ENCODE measurements at places on chromosomes 1 and 21.
A peak's percentile ranks its signal among the peaks of the same experiment; 100 is the strongest.

- DNase-seq, result no peak
Observed at GRCh38 chr1:22281521-22282363, 138.8 kb upstream of the WNT4 start.

- DNase-seq, result no peak
Observed at GRCh38 chr1:246068619-246069509, 438.2 kb downstream of the SMYD3 start.

- no peak for DNase-seq
Observed at GRCh38 chr1:41615981-41616380, 131.5 kb upstream of the EDN2 start.

- peak; percentile 91 for DNase-seq
Observed at GRCh38 chr1:109298666-109299557, 7.9 kb downstream of the MYBPHL start.

- DNase-seq, result peak; percentile 11
Observed at GRCh38 chr1:19165501-19165900, 44.6 kb downstream of the UBR4 start.

- DNase-seq, result no peak
Observed at GRCh38 chr1:238384381-238384780, 493.7 kb upstream of the ZP4 start.

- no peak for DNase-seq
Observed at GRCh38 chr1:174197547-174197946, 38.2 kb downstream of the RABGAP1L start.

DNA sequence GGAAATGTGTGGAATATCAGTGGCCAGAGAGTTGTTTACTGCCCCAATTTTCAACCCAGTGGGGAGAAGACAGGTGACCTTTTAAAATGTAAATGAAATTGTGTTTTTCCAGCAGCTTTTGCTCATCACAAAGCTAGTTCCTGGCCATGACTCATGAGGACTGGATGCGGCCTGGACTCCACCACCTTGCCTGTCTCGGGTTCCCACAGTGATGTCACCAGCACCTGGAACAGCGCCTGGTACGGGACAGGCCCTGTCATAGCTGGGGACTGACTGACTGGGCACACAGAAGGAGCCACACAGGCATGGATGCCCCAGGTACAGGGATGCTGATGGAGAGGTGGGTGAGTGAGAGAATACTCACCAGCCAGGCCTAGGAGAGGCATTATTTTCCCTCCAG, 277.1 kb downstream of the AJAP1 start:
- no peak for DNase-seq

DNA sequence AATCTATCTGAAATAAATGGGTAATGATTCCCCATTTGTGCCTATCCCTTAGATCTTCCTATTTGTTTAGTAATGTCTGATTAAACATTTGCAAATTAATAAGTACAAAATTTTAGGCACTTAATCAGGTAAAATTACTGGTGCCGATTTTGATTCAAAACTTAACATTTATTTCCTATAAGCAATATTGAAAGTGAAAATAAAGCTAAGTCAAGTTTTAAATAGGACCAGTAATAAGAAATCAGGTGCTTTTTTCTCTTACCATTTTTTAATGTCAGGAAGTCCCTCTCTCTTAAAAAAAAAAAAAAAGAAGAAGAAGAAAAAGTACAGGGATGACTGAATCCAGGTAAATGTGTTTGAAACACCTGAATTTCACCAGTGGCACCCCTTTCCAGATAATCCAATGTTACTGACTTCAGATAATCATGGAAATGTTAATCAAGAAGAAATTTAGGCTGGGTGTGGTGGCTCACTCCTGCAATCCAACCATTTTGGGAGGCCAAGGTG, 836 bp upstream of the GBP4 start:
- DNase-seq, result no peak

- peak; percentile 9 for DNase-seq
Observed at GRCh38 chr21:38597421-38597820, 99.1 kb upstream of the ERG start.

GRCh38 chr1:20480951-20481617, 4.9 kb downstream of the CAMK2N1 start:
- no peak for DNase-seq

GRCh38 chr1:230761443-230762167, 14.4 kb downstream of the CAPN9 start:
- DNase-seq, result no peak

- DNase-seq, result no peak
Observed at GRCh38 chr1:47013293-47013692, 10.2 kb upstream of the CYP4X1 start.

Measured in AG10803 (cell line).